Hippocampal formation (tissue), 2 donors: ENCODE measurements at places on chromosomes 2 and 18.

- DNase-seq, result no peak
These were observed 2082.3 kb upstream of the CELF4 start for GRCh38 chr18:39647627-39648534.

DNA sequence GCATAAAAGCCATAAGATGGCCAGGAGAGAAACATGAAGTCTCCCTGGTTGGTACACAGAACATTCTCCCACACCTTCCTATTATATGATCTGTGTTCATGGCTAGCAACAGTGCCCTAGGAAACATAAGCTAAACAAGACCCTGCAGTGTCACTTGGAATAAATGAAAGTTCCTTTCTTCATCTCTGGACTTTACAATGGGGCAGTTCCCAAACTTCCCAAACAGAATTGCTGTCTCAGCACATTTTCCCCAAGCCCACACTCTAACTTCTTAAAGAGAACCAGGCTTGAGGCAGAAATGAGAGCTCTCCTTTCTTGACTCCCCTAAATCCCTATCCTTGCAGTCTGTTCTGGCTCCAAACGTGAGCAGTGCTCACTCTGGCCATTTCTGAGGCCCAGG is 173.2 kb upstream of the CREB1 start:
- no peak for DNase-seq

DNA sequence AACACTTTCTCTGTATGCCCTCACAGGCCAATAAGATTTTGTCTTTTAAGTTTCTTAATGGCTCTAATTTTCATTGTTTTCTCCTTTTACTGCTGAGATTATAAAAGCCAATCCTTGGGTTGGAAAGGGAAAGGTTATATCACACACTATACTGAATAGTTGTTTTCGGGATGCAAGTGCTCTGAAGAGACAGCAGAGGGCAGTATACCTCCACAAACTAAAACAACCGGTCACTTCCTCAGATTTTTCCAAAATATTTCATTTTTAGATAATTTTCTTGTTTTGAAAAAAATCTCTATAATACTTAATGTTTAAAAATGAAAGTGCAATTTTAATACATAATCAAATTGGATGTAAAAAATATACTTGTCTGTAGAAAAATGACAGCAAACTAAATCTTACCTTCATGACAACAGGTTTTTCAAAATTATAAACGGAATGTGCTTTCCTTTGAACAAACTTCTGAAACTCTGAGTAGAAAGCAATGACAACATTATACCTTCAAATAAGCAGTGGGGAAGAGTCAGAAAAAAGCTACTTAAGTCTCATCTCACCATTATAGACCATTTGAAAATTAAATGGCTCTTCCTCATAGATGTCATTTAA is 82.7 kb downstream of the ORC4 start:
- peak; percentile 69 for DNase-seq

- no peak for DNase-seq
These were observed 147.7 kb upstream of the RAB12 start for GRCh38 chr18:8461544-8461943.

- DNase-seq, result no peak
These were observed 23.2 kb downstream of the ADNP2 start for GRCh38 chr18:80132180-80132812.

DNA sequence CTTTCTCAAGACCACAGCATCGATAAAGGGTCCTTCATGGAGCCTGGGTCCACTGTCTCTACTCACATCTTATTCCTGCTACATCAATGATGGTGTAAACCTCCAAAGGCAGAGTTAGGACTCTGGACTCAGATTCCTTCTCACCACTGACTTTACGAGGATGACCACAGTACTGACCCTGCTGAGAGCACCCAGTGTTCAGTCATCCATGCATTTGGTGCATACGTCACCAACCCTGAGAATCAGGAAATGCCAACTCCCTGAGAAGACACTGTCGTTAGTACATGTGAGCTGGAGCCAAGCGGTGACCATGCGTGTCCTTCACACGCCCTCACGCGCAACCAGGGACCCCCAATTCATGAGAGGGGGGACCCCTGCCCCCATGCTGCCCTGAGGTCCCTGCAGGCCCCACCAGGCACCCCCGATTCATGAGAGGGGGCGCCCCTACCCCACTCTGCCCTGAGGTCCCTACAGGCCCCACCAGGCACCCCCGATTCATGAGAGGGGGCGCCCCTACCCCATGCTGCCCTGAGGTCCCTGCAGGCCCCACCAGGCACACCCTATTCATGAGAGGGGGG is 178.4 kb upstream of the TPO start:
- DNase-seq, result no peak

DNA sequence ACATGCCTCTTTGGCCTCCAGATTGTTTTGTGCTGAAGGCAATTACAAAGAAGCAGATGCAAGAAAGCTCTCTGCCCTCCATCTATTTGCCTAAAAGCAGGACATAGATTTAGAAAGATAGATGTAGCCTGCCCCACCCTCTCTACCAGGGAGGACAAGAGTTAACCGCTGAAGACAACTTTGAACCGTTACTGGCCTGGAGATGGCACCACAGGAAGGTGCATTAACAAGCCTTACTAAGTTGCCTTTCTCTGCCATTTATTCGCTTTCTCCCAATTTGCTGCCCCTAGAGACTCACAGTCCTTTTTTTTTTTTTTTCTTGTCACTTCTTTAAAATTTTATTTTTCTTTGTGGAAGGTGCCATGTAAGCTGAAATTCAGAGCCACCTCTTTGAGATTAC is 28.8 kb upstream of the RMDN2 start:
- no peak for DNase-seq

DNA sequence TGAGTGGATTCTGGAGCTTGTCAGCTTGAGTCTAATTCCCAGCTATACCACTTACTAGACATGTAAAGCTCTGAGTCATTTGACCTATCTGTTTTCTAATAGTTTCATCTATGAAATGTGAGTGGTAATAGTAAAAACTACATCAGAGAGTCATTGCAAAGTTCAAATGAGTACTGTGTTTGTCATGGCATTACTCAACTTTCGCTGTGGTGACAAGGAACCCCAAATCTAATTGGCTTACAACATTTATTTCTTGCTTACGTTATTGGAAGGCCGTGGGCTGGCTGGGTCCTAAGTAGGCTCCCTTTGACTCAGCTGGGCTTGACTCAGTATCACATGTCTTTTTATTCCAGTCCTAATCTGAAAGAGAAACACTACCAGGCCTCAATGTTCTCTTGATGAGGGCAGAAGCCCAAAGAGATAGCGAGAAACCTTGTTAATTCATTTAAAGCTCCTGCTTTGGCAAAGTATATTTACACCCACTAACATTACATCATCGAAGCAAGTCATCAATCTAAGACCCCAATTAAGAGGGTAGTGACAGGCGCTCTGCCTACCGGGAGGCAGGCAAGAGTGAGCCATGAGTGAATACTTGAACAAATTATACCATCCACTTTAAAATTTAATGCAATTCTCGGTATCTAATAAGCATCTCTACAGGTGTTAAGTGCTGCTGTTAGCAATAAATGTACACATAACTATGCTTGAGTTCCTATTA is 431.8 kb upstream of the SPHKAP start:
- no peak for DNase-seq

GRCh38 chr2:200439981-200440380 is 69.9 kb downstream of the KCTD18 start:
- no peak for DNase-seq

GRCh38 chr2:239208465-239209180 is 192.2 kb downstream of the HDAC4 start:
- no peak for DNase-seq

- DNase-seq, result no peak
These were observed 90.8 kb downstream of the FAM124B start for GRCh38 chr2:224310943-224311625.

- no peak for DNase-seq
These were observed 597.3 kb downstream of the ERBB4 start for GRCh38 chr2:211941216-211941747.

GRCh38 chr2:85987266-85988174 is 98.7 kb upstream of the ST3GAL5 start:
- no peak for DNase-seq

GRCh38 chr2:96931466-96931865 is 54.9 kb downstream of the FAM178B start:
- DNase-seq, result no peak

GRCh38 chr2:178914259-178914849 is 107.1 kb upstream of the TTN start:
- DNase-seq, result peak; percentile 64

DNA sequence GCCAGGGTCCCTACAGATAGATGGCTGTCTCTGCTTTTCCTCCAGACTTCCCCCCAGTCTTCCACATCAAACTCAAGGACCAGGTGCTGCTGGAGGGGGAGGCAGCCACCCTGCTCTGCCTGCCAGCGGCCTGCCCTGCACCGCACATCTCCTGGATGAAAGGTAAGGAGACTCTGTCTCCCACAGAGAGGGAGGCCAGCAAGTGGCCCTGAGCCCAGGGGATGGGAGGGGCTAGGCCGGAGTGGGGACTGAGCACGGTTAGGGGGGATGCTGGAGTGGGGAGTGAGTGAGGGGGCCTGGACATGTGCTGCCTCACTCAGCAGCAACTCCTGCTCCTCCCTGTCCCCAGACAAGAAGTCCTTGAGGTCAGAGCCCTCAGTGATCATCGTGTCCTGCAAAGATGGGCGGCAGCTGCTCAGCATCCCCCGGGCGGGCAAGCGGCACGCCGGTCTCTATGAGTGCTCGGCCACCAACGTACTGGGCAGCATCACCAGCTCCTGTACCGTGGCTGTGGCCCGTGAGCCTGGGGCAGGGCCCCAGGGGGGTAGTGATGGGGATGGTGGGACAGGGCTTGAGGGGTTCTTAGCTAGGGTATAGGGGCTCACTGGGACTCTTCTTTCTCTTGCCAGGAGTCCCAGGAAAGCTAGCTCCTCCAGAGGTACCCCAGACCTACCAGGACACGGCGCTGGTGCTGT is 10.4 kb upstream of the GMPPA start:
- no peak for DNase-seq

DNA sequence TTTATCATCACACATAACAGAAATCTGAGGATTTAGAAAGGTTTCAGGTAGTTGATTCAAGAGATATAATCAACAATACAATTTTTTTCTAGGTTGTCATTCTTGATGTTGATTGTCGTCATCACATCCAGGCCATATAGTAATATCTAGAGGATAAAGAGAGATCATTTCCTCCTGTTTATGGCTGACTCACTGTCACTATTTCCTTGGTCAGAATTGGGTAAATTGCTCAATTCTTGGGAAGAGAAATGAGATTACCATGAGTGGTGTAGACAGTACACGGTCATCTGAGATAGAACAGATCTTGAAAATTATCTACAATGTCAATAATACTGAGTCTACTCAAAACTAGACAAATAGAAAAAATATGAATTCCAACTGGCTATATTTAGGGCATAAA is 78.8 kb downstream of the ZNF804A start:
- no peak for DNase-seq

DNA sequence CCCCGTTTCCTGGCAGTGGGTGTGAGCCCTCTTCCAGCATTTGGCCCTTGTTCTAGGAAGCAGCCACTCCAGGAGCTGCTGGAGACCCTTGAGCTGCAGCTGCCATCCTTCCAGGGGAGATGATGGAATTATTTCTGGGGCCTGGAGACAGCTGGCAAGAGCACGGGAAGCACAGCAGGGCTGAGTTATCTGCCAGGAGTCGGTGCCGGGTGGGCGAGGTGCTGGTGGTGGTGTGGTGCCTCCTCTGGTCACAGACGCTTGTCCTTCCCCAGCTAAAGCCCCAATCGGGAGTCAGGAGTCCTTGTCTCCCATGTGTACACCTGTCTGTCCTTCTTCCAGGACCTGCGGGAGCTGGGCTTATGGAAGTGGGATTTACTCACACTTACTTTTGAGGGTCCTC is 36.0 kb downstream of the DPYSL5 start:
- no peak for DNase-seq

DNA sequence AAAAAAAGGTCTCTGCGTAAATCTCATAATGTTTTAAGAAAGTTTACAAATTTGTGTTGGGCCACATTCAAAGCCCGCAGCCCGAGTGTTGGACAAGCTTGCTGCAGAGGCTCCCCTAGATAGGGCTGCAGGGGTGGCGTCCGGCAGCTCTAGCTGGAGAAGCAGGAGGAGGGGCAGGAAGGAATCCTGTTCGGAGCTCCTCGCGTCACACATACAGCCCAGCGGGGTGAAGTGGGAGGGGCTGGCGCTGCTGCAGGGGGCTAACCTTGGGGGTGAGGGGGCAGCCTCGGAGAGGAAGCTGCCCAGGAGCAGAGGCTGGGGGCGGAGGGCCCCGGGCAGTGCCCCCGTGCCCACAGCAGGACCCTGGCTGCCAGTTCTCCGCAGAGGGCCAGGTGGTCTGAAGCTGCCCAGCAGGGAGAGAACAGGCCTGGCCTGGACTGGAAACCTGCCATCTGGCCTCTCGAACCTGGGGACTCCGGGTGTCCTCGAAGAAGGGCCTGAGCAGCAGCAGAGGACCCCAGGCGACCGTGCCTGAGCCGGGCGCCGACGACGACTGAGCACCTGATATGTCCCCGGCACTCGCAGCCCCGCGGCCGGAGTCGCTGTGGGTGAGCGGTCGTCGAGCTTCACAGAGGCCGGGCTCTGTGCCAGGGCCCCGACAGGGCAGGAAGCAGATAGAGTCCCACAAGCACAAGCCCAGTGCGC is 2.6 kb upstream of the GPR35 start:
- DNase-seq, result no peak

DNA sequence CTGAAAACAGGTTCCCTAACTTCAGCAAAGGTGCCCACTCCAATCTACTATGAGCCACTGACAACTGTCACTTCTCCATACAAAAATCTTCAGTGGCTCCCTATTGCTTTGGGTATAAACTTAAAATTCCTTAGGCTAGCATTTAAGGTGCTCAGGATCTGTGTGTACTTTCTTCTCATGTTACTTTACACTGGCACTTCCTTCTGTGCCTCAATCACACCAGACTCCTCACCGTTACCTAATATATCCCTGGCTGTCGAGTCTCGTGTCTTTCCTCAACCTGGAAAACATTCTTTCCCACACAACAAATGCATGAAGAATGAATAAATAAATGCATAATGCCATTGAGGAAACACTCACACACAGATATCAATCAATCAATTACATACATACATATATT is 101.1 kb downstream of the TCF4 start:
- no peak for DNase-seq

DNA sequence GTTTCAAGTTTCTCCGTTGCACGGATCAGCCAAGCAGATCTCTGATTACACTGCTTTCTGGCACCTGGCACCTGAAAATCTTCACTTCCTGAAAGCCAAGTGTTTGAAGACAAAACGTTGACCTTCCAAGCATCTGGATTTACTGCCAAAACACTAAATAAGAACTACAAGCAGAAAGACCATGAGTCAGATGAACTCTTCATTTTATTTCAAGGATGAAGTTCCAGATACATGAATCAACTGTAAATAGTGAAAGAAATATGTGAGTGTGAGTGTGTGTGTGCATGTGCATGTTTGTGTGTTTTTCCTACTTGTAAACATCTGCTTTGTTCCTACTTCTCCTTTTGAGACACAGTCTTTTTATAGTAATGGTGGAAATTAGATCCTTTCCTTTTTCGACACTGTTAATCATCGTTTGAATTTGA is 60.0 kb upstream of the DTNA start:
- DNase-seq, result no peak

DNA sequence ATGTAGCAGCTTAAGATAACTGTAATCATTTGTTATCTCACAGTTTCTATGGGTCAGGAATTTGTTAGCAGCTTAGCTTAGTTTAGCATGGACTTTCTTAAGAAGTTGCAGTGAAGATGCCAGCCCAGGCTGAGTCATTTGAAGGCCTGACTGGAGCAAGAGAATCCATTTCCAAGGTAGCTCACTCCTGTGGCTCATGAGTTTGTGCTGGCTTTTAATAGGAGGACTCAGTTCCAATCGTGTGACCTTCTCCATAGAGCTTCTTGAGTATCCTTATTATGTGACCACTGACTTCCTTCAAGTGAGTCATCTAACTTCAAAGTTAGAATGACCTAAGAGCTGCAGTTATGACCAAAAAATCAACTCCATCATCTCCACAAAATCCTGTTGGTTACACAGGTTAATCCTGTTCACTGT is 1.4 kb downstream of the GPATCH11 start:
- DNase-seq, result no peak
